ENCODE measurements at places on chromosomes 5 and 9.

- DNase-seq = no peak
Observed at GRCh38 chr9:99860266-99860665, 38.6 kb downstream of the NR4A3 start.

DNA sequence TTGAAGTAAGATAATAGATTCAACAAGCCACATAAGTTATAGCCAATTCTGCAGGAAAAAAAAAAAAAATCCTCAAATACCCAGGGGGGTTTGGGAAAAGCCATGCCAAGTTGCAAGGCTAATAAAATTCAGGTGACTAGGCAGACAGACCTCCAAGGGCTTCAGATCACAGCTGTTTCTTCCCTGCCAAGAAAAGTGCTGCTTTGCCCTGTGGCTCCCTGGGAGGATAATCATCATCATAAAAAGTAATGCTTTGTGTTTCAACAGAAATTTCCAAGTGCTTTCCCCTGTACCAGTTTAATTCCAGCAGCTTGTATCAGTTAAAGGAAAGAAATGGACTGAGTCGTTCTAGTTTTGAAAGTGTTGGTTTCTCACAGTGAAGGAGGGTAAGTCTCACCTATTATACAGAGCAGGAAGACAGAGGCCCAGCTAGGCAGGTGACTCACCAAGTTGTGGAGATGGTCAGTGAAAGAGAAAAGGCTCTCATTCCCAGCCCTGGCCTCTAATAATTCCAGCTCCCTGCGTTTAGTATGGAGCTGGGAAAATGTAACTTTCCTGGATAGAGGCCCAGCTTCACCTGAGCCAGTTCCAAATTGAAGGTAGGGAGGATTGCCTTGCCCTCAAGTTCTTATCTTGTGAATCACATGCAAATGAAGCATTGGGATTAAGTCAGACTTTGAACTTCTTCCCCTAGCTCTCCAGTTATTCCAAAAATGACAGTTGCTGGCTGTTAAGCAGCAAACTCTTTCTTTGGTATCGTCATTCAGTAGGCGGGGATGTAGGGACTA, 263.4 kb downstream of the GRIA1 start:
- no peak for DNase-seq

GRCh38 chr5:143673676-143674468, 138.1 kb upstream of the HMHB1 start:
- DNase-seq = no peak

- DNase-seq = no peak
Observed at GRCh38 chr5:139094154-139095131, 103.7 kb downstream of the SIL1 start.

DNA sequence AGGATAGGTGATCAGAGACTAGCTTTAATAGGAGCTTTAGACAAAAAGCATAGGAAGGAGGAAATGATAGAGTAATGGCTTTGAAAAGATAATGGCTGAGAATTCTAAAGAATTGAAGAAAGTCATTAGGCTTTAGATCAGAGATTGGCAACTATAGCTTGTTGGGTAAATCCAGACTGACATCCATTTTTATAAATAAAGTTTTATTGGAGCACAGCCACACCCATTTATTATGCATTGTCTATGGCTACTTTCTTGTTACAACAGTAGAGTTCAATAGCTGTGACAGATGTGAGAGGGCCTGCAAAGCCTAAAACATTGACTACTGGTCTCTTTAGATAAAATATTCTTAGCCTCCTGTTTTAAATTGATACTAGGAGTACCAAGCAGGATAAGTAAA, 40.7 kb upstream of the FYB1 start:
- no peak for DNase-seq

- peak; percentile 36 for DNase-seq
Observed at GRCh38 chr9:32350682-32351081, 33.8 kb upstream of the ACO1 start.
